ENCODE measurements at places on chromosomes 4 and X. TPM values are rescaled to one million over a fixed set of nuclear protein-coding genes. Genes with fewer than 3 reads are reported as not detected.

- H3K27ac ChIP-seq: no peak overlapping the region
- H3K4me1 ChIP-seq: no peaks in the 10 kb centered on the region
- H3K36me3 ChIP-seq: no peaks in the 10 kb centered on the region
- DNase-seq: no peak
- no peak overlapping the region for H3K4me3 ChIP-seq
- peaks cover 14% of the 10 kb centered on the region for H3K27me3 ChIP-seq
Measured at GRCh38 chr4:94177822-94178221, 29.8 kb upstream of the SMARCAD1 start.

DNA sequence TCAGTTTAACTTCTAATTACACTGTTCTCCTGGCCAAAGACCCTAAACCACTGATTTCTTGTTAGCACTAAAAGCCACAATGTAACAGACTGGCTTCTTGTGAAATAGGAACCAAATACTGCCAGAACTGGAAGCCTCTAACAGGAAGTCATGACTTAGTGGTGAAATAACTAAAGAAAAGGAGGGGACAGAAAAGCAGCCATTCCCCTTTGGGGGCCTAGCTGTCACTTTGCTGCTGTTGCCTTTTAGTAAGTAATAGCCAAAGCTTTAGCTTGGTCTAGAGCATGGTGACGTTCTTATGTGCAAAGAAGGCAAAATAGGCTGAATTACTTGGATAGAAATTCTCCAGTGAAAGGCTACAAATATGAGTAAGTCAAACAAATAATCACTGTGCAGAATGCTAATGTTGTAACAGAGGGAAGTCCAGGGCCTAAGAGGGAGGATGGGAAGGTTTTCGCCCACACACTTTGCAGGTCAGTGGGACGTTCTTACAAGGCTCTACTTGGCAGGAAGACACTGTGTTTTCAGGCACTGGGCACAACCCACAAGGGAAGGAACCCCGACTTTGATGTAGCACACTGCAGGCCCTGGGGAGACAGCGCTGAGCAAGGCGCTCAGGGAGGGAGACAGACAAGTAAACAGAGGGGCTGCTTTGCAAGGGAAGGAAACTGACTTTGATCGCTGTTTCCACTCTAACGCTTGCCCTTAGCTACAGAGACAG, 16.7 kb downstream of the GAB3 start:
- H3K4me3 ChIP-seq: peak overlapping the region; percentile 62
- DNase-seq: no peak
- H3K36me3 ChIP-seq: no peaks in the 10 kb centered on the region
- no peaks in the 10 kb centered on the region for H3K27me3 ChIP-seq
- H3K4me1 ChIP-seq: peaks cover 40% of the 10 kb centered on the region
- H3K27ac ChIP-seq: peak overlapping the region; percentile 87

GRCh38 chrX:30935985-30936384, 46.9 kb upstream of the TAB3 start:
- no peak for DNase-seq
- H3K36me3 ChIP-seq: no peaks in the 10 kb centered on the region
- no peaks in the 10 kb centered on the region for H3K4me1 ChIP-seq
- H3K27ac ChIP-seq: no peak overlapping the region
- H3K4me3 ChIP-seq: no peak overlapping the region

The KLF3 gene
- polyA plus RNA-seq: 70.5 TPM

GRCh38 chrX:53128097-53128749, 34.3 kb downstream of the KANTR start:
- H3K27ac ChIP-seq: no peak overlapping the region
- no peaks in the 10 kb centered on the region for H3K27me3 ChIP-seq
- DNase-seq: no peak
- H3K36me3 ChIP-seq: peaks cover 27% of the 10 kb centered on the region
- H3K4me1 ChIP-seq: peaks cover 10% of the 10 kb centered on the region

The FGF5 gene
- polyA plus RNA-seq: not detected

The PDCL2 gene
- not detected for polyA plus RNA-seq

- H3K36me3 ChIP-seq: no peaks in the 10 kb centered on the region
- no peak overlapping the region for H3K4me3 ChIP-seq
- H3K27ac ChIP-seq: no peak overlapping the region
- H3K4me1 ChIP-seq: no peaks in the 10 kb centered on the region
- no peaks in the 10 kb centered on the region for H3K27me3 ChIP-seq
Measured at GRCh38 chr4:26729547-26729946, 131.1 kb upstream of the STIM2 start.

DNA sequence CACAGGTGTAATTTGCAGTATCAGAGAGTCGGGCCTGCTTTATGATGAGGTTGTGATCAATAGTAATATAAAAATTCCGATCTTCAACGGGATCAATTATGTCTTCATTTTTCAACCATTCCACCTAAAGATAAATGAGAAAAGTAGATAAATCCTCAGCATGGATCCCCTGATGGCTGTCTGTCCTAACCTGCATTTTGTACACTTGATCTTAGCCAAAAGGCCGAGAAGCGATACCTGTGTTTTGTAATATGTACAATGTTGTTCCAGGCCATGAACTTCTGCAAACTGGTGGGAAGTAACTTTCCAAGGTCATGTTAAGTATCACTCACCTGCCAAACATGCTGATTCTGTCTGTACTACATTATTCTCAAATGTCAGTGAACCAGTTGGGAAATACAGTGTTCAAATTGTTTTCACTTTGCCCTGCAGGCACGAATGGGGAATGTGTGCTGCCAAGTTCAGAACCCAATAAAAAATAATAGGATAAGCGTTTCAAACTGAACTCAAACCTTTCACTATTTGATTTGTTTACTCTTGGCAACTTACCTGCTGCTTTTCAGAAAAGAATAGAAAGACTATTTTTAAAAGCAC, 298.1 kb downstream of the UNC5C start:
- no peaks in the 10 kb centered on the region for H3K4me1 ChIP-seq
- no peak overlapping the region for H3K4me3 ChIP-seq
- H3K36me3 ChIP-seq: no peaks in the 10 kb centered on the region
- no peak overlapping the region for H3K27ac ChIP-seq
- H3K27me3 ChIP-seq: no peaks in the 10 kb centered on the region

All from naive B cell (primary cell).